ENCODE measurements at places on chromosomes 12 and 14.

GRCh38 chr14:85333313-85333712 lies 196.6 kb upstream of the FLRT2 start:
- no peak for DNase-seq

- DNase-seq = no peak
Measured at GRCh38 chr12:38884666-38885065, 20.7 kb downstream of the CPNE8 start.

DNA sequence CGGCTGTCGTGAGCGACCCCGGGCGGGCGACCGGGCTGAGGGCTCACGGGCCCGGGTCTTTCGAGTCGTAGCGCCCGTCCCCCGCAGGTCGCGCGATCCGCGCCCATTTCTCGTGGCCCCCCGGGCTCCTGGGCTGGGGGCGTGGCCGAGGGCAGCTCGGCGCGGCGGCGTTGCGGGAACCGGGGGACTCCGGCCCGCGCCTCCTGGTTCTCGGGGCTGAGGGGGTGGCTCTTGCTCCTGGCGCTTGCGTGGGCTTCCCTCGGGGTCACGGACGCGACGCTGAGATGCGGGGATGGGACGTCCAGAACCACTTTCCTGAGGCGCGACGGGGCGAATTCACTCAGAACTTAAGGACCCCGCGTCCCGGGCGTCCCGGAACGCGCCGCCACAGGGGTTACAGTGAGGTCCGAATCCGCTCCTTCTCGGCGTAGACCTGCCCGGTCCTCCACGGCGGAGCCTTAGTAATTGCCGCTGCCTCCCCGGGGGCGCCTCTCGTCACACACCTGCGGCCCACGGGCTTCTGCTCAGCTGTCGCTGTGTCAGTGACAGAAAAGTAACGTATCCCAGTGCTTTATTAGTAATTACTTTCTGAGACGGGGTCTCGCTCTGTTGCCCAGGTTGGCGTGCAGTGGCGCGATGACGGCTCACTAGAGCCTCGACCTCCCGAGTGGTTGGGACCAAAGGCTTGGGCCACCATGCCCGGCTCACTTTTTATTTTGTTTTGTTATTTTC lies 606 bp downstream of the EP400 start:
- no peak for DNase-seq

- no peak for DNase-seq
Measured at GRCh38 chr12:119245904-119246494, 67.3 kb downstream of the HSPB8 start.

DNA sequence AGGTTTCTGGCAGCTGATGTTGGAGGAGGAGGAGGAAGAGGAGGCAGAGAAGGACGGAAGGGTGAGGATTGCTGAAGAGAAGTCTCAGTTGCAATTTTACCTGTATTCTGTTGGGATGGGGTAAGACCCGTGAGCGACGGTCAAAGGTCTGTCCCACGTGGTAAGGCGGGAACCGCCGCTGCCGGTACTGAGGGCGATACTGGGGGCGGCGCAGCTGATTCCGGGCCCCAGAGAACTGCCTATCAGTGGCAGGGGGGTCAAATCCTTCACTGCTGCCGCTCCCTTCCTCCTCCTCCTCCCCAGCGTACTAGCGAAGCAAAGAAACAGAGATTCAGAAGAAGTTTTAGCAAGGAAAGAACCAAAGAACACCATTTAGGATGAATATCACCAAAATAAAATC lies 13.3 kb downstream of the YBX3 start:
- DNase-seq = no peak

DNA sequence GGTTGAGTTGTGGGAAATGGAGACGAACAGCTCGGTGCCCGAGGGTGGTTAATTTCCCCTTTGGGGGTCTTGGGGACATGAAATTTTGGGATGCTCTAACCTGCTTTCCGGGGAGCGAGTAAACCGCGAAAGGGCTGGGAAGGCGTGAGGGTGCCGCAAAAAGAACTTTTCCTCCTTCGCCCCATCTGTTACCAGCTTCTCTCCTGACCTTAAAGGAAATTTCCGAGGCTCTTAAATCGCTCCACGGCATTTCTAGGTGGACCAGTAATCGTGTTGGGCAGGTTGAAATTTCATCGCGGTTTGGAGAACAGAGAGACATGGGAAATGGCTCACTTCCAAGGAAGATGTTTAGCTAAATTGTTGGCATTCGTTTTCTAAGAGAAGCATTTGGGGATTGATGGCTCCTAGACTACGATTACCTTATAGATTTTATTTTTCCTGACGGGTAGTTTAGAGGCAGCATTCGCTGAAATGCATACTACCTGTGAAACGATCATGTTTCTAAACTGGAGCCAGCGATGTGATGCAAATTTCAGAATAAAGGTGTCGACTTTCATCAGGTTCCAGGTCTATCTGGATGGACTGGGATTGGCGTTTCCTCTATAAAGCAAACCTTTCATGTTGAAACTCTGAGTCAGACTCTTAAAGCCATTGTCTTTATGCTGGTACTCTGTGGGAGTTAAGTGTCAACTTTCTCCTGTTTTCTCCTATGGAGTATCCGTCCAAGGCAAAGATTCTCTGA lies 414.5 kb downstream of the PCNX1 start:
- DNase-seq = no peak

- no peak for DNase-seq
Measured at GRCh38 chr12:29039013-29039412, 110.1 kb upstream of the FAR2 start.

DNA sequence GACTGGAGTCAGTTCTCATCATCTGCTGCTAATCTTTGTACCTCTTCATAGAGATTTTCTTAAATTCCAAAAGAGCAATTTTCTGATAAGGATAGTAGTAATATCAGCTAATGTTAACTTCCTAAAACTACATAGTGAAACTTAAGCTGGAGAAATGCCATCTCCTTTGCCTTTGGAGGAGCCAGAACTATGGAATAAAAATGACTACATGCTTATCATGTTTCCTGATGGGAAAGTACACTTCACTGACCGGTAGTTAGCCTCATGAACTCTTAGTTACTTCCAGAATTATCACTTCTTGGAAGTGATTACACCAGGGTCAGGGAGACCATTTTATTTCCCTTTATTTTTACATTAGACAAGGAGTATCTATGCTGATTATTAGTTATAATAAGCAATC lies 1222.1 kb upstream of the TMEM132C start:
- DNase-seq = no peak

DNA sequence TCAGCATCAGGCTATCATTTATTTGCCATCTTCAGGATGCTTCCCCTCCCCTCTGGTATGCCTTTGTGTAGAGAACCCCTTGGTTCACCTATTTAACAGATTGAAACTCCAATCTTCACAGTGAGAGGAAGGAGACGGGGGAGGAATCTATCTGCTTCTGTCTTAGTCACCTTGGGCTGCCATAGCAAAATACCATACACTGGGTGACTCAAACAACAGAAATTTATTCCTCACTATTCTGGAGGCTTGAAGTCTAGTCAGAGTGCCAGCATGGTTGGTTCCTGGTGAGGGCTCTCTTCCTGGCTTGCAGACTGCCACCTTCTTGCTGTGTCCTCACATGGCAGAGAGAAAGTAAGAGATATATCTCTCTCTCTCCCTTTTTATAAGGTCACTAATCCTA lies 13.5 kb upstream of the EML1 start:
- no peak for DNase-seq

- DNase-seq = no peak
Measured at GRCh38 chr12:4281173-4281654, 7.7 kb downstream of the CCND2 start.

DNA sequence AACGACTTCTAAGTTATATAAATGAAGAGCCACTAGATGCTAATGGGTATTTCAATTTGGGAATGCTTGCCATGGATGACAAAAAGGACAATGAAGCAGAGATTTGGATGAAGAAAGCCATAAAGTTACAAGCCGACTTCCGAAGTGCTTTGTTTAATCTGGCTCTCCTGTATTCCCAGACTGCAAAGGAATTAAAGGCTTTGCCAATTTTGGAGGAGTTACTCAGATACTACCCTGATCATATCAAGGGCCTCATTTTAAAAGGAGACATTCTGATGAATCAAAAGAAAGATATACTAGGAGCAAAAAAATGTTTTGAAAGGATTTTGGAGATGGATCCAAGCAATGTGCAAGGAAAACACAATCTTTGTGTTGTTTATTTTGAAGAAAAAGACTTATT lies 52.8 kb downstream of the TMTC3 start:
- DNase-seq = no peak

DNA sequence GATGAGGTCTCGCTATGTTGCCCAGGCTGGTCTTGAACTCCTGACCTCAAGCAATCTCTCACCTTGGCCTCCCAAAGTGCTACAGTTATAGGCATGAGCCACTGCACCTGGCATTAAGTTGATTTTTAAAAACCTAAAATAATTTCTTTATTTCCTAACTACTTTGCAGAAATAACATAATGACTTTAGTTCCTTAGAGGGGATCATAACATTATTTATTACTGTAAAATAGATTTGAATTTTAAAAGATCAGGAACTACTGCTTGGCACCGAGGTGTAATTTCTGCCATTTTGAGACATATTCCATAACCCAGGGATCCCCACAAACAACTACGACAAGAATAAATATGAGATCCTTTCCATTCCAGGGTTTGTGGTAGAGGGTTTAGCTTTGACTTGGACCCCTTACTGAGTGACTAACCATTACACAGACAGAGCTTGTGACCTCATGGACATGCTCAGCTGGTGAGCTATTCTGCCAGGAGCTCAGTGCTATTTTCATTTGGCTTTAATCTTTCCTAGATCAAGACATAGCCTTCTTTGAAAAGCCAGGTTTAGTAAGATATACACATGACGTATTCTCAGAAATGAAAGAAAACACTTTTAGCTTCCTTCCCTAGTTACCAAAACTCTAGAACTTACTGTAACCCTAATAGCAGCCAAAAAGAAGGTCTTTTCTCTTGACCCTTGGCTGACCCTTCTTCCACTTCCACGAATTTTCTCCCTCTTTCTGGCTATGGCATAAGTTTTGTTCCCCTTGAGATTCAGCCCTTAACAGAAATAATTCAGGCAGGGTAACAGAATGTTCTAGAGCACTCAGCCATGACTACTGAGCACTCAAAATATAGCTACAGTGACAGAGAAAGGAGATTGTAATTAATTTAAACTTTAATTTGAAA lies 75.1 kb upstream of the NUDT4 start:
- DNase-seq = no peak

DNA sequence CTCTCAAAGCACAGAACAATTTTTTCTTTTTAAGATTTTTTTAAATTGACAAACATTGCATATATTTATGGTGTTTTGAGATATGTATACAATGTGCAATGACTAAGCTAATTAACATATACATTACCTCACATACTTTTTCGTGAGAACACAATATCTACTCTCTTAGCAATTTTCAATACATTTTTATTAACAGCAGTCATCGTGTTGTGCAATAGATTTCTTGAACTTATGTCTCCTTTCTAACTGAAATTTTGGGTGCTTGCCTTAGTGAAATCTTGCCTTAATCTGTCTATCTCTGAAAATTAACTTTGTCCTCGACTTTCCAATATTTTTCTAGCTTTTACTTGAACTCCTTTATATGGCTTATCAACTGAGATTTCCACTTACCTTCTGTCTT lies 6.8 kb downstream of the OR10A7 start:
- no peak for DNase-seq

Data from cortex of kidney (tissue), 1 donor.